ENCODE measurements at places on chromosomes 13 and 19.

DNA sequence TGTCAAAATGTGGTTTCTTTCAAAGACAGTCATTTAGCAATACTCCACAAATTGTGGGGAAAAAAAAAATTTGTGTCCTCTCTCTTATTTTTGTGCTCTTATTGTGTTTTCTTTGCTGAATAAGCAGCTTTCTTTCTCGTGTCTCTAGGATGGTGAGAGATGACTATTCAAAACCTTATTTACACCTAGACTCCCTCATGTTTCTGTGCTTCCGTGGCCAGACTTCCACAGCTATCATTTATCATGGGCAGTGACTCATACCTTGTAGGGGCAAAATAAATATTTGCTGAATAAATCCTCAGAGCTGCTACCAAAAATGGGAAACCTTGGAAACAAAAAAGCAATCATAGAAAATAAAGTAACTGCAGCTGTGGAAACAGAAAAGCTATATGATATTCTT is 204.9 kb upstream of the MIR17HG start:
- DNase-seq: no peak

DNA sequence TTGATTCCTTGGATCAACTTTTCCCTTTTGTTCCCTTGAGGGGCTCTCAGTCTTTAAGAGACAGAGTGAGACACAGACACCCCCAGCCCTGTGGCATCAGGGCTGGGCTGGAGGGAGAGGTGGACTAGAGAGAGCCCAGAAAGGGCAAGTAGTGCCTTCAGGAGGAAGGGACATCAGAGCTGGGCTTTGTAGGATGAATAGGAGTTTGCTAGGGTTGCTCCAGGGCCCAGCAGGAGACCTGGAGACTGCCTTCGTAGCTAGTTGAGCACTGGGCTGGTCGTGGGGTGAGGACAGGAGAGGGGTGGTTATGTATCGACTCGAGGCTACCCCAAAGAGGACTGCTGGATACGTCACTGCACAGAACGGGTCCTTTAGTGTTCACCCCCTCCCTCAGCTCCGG is 5.4 kb downstream of the MAP1S start:
- DNase-seq: no peak

GRCh38 chr19:6286676-6287075 is 6.9 kb upstream of the MLLT1 start:
- no peak for DNase-seq

- DNase-seq: no peak
Measured at GRCh38 chr19:38911388-38912001, 491 bp downstream of the CCER2 start.

DNA sequence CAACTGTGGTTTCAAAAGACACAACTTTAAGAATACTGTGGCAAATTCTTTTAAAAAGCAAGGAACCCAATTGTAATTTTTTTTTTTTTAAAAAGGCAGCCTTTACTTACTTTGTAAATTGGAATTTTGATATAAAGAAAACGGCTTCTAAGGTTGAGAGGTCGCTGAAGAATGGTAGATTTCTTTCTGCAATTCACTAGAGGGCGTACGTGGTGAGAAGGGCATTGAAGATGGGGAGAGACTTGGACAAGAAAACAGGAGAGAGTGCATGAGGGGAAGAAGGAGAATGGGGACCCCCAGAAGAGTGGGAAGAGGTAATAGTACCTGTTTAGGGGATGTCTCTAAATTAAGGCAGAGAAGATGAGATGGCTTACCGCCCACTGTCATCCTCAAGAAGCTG is 33.5 kb upstream of the PABPC3 start:
- DNase-seq: no peak

DNA sequence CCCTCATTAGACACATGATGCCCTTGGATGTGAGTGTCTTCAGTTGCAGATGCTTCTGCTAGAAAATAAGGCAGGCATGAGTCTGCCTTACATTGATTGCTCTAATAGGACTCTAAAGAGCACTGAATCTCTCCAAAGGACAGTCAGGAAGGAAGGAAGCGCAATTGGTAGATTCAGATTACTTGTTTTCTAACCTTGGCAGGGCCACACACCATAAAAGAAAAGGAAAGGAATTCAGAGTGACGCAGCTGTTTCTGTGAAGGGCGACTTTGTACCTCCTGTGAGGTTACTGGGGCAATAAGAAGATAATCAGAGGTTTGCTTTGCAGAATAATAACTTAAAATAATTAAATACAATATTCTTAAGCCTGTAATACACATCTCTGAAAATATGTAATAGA is 48.0 kb downstream of the FRY start:
- no peak for DNase-seq

DNA sequence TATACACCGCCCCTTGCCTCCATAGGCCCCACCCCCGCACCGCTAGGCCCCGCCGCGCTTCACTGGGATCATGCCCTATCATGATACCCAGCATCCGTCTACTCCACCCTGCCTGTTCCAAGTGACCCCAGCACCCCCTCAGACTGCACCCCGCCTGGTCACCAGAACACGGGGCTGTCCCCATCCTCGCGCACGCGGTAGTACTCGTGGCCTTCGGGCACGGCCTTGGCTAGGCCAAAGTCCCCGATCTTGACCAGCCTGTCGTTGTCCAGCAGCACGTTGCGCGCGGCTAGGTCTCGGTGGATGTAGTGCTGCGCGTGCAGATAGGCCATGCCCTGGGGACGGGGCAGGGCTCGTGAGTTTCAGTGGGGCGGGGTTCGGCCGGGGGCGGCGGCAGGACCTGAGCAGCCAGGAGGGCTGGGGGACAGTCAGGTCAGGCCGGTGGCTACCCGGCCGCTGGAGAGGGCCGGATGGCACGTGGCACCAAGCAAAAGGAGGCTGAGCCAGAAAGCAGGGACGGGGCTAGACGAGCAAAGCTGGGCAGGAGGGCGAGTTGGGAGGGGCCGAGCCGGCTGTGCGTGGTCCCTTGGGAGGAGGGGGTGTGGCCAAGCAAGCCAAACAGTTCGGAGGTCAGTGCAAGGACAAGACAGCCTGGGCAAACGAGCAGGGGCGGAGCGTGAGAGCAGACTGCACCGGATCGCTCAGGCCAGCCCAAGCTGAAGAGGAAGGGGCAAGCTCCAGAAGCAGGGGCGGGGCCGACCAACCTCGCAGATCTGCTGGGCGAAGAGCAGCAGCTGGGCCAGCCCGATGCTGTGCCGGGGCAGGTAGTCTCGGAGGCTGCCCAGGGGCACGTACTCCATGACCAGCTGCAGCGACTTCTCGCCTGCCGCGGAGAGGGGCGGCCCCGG is 13.6 kb upstream of the ICAM3 start:
- no peak for DNase-seq

DNA sequence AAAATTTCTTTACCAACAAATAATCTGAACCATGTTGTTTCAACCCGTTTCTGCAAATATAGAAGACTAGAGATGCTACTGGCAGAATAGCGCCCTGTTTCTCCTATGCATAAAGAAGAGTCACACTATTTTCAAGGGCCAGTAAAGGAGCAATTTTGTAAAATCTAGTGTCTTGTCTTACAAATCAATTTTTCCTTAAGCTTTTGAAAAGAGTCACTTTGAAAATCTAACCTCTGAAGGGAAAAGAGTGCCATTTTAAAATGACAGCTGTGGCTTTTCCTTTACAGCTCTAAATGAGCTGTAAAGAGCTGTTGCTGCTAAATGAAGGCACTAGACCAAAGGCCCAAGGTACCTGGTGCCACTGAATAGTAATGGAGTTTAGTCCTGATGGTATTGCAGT is 16.9 kb upstream of the GTF2F2 start:
- DNase-seq: no peak

- no peak for DNase-seq
Measured at GRCh38 chr13:100139817-100140216, 50.9 kb downstream of the PCCA start.

DNA sequence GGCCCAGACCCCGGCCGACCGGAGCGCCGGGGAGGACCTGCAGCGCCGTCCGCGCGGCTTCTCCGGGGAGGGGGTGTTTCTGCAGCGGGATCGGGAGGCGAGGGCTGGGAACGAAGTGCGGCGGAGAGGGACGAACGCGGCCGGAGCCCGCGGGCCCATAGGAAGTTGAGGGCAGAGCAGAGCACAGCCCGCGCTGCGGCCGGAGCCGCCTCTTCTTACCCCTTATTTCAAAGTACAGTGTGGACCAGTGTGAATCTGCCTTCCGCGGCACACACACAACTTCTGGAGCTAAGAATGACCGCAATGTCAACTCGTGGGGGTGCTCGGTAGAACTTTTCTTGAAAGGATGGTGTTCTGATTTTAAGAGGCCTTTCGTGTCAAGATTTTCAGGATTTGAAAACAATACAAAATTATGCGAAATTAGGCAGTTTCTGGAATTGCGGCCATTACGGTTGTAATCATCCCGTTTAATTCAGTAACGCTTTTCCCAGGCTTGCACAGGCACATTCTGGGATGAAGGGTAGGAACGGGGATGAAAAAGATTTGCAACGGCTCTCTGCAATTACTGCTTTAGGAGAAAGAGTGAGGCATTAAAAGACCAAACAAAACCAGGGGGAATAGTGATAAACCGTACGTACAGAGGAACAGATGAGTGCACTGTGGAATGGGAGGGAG is 821 bp downstream of the TDRD3 start:
- no peak for DNase-seq

GRCh38 chr19:18308051-18308947 is 14.6 kb downstream of the LSM4 start:
- no peak for DNase-seq

DNA sequence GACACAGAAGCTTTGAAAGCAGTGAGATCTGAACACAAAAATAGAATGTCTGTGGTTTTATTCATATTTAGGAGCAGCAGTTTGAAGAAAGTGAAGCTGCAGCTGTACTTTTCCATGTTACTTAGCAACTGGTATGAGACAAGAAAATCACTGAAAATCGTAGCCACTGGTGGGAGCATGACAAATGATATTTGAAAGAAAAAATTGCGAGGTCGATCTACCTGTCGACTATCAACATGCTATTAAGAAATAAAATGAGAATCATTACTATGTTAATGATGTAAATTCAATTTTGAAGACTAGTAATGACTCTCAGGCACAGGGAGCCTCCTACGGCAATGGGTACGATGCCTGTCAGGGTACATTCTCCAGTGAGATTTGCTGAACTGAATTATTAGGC is 436.4 kb downstream of the SLITRK5 start:
- DNase-seq: no peak

- no peak for DNase-seq
Measured at GRCh38 chr13:91185294-91185863, 162.1 kb upstream of the MIR17HG start.

- no peak for DNase-seq
Measured at GRCh38 chr13:25198647-25199046, 26.6 kb upstream of the AMER2 start.
